ENCODE measurements at places on chromosomes 5 and 9.
A peak's percentile ranks its signal among the peaks of the same experiment; 100 is the strongest.

GRCh38 chr5:72363166-72363802 lies 43.1 kb downstream of the PTCD2 start:
- no peak for DNase-seq

DNA sequence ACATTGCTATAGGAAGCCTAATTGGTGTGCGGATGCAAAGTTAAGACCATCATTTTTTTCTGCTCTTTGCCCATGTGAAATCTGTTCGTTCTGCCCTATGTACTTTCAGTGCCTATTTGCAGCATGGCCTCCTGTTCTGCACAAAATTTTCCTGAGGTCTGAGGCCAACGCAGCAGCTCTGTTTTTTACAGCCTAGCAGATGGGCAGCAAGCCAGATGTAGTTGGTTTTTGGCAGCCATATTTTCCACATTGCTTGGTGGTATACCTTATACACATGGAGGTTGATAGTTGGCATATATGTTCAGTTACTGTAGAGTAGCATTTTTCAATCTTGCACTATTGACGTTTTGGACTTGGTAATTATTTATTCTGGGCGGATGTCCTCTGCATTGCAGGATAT lies 133.5 kb upstream of the MRPS30 start:
- no peak for DNase-seq

- no peak for DNase-seq
Observed at GRCh38 chr5:96896276-96896675, 20.0 kb downstream of the ERAP2 start.

DNA sequence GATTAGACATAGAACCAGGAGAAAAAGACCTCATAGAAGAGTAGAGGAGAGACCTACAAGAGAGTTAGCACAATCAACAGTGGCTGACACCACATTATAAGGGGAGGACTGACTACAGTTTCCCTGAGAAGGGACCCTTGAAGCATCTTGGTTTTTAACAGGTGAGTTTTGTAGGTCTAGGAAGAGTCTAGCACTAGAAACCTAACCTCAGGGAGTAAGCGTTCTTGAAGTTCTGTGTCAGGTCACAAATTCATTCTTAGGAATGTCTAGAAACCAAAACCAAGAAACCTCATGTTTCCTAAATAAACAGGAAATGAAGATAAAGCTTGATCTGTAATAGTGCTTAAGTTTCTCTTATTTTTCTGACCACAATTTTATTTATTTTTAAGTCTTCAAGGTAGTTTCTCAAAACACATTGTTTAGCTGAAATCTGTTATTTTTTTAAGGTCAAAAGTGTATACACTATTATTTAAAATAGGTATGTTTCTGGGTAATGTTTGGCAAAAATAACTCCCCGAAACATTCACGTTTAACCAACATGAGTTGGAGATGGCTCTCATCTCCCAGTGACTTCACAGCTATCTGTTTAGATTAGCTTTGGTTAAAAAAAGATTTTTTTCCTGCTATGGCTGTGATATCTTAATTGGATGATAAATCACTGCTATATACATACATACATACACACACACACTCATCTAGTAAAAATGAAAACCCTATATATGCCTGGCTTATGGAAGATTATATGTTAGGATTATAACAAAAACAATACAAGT lies 37.1 kb downstream of the MAP3K1 start:
- DNase-seq, result no peak

DNA sequence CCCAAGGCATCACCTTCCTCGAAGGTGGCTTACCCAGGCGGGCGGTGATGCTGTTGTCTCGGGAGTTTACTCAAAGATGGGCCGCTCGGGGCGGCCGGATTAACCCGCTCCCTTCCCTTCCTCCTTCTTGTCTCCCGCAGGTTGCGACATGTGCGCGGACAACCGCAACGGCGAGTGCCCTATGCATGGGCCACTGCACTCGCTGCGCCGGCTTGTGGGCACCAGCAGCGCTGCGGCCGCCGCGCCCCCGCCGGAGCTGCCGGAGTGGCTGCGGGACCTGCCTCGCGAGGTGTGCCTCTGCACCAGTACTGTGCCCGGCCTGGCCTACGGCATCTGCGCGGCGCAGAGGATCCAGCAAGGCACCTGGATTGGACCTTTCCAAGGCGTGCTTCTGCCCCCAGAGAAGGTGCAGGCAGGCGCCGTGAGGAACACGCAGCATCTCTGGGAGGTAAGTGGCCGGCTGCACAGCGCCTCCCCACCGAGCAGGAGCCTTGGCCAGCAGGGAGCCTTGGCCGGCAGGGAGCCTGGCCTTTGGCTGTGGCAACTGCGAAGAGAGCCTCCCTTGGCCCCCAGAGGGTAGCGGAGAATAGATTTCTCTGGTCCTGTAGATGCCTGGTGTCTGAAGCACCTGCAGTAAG lies 10.6 kb downstream of the PRDM6 start:
- DNase-seq, result no peak

DNA sequence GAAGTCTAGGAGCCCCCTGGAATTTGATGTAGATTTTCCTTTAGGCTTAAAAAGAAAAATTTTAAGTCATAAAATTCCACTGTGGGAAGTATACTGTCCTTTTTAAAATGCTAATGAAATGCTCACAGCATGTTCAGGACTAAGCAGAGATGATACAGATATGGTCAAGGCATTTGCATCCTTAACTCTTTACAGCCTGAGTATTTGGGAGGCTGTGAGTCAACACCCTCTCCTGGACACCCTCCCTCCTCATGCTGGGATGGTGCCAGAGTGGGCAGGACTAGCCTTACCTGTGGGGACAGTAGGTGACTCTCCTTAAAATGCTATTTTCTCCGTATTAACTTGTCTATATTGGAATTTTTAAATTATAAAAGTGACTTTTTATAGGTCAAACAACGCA lies 197.4 kb upstream of the ELL2 start:
- DNase-seq, result no peak

DNA sequence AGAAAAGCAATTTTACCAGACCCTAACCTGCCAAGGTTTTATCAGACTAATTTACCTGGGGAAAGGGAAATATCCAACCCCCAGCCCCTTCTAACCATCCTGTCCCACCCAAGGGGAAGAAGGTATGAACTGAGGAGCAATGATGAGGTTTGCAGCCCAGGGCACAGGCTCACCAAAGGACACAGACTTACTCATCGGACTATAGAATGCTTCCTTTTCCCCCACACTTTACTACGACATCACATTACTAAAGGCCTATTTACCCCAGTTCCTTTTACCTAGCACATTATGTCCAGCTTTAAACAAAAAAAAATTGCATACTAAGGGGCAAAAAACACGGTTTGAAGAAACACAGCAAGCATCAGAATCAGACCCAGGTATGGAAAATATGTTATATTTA lies 94.1 kb upstream of the FST start:
- DNase-seq, result no peak

DNA sequence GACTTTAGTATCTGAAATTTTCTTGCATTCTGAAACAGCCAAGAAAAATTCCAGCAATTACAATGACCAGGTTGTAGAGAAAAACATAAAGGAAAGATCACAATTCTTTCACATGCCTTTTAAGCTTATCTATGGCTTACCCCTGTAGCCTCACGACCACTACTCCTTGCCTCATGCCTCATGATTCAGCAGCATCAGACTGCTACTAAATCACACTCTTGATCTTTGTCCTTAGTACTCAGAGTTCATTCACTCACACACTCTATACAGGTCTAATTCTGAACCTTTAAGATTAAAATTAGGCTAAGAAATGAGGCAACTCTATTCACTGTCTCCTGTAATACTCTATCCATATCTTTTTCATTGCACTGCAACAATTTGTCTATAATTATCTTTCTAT lies 415.1 kb downstream of the MLLT3 start:
- DNase-seq, result no peak

GRCh38 chr5:139670369-139671095 lies 22.4 kb downstream of the CXXC5 start:
- DNase-seq, result no peak

DNA sequence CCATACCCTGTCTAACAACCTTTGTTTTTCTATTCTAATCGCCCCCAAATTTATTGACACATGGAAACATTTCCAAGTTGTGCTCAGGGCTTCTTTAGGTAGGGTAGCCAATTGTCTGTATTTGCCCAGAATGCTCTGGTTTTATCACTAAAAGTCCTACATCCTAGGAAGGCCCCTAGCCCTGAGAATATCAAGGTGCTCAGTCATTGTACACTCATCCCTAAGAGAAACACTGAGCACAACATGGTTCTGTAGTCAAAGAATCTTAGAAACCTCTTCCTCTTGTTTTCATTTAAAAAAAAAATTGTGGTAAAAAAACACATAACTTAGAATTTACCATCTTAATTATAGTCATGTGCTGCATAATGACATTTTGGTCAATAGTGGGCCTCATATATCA lies 69.0 kb upstream of the BASP1 start:
- no peak for DNase-seq

GRCh38 chr9:70480405-70480980 lies 66.0 kb upstream of the KLF9 start:
- DNase-seq, result no peak

DNA sequence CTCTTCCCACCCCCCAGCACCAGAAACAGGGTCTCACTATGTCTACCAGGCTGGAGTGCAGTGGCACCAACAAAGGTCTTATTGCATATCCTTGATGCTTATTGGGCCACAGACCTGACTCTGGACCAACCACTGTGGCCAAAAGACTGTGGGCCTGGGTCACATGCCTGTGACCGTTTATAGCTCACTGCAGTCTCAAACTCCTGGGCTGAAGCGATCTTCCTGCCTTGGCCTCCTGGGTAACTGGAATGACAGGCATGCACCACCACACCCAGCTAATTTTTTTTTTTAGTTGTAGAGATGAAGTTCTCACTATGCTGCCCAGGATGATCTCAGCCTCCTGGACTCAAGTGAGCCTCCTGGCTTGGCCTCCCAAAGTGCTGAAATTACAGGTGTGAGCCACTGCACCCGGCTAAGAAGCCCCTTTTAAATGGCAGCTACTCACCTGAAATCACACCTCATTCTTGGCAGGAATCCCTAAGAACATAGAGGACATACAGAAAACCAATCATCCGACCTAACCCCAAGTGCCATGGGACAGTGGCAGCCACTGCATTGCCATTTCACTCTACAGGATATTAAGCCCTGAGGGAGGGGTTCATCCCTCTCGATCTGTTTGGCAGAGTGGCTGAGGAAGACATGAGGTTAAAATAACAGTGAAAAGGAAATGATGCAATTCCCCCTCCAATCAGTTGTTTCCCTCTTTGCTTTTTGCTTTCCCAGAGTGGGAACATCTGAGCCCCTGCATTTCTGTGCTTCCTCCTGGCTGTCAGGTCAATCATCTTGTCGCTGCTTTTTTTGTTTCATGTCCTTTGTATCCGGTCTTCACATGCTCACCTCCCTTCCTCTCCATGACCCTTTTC lies 74.6 kb downstream of the LRRC70 start:
- no peak for DNase-seq

GRCh38 chr9:109843641-109844040 lies 63.6 kb downstream of the PALM2AKAP2 start:
- DNase-seq, result no peak

GRCh38 chr5:116778032-116778431 lies 203.4 kb upstream of the SEMA6A start:
- no peak for DNase-seq

- no peak for DNase-seq
Observed at GRCh38 chr9:87766697-87767096, 40.8 kb downstream of the CTSL start.

DNA sequence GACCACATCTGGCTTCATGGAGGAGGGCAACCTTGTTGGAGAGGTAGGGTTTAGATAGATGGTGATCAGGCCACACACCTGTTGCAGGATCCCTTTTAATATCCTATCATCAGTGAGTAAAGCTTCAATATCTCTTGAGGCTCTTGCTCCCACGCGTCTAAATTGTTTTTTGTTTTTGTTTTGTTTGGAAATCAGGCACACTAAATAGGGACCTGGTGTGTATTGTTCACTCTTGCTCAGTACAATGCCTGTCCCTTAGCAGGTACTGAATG lies 2.6 kb upstream of the TMEM268 start:
- no peak for DNase-seq

GRCh38 chr9:125987420-125987819 lies 240.2 kb downstream of the PBX3 start:
- no peak for DNase-seq

GRCh38 chr9:36166168-36166927 lies 2.8 kb upstream of the CCIN start:
- peak; percentile 18 for DNase-seq

- no peak for DNase-seq
Observed at GRCh38 chr5:77171141-77171910, 39.2 kb upstream of the PDE8B start.

DNA sequence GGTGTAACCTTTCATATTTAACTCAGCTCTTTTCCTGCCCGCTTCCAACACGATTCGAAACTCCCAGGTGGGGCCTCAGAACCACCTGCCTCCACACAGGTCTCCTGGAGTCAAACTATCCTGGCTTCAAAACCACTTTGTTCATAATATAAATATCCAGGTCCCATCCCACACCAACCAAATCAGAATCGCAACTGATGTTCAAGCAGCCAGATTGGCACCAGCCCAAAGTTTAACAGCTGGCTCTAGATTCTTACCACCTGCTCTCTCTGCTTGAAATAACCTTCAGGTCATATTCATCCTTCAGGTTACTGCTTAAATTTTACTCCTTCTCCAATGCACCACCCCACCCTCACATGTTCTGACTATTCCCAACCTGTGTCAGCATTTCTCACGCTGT lies 231.4 kb upstream of the TRPM3 start:
- no peak for DNase-seq

DNA sequence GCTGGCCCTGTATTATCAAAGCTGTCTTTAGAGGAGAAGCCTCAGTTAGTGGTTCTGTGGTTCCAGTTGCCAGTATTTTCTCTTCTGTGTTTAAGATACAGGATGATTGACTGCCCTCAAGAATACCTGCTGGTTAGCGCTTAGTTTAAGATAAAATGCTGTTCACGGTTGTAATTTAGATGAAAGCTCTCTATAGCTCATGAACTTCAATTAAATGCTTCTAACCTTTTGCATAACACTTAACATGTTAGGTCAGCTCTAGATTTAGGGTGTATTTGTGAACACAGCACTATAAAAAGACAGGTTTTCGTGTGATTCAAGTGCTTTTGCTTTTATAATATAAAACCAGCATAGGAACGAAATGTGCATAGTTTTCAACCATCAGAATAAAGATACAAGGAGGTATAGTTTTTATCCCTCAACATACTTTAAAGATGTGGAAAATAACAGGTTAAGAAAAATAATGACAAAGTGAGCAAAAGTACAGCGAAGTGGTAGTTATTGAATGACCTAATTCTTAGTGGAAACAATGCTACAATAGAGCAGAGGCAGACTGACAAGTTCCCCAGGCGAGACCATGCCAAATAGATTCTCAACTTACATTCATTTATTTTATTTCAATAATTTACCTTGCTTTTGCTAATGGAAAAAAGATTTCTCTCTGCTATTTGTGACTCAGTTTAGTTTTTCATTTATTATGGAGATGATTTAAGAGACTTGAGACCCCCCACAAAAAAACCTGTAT lies 602.6 kb upstream of the DMAC1 start:
- no peak for DNase-seq
